GM20000 (cell line): ENCODE measurements at places on chromosomes 3 and 15.
A peak's percentile ranks its signal among the peaks of the same experiment; 100 is the strongest.

- no peak for DNase-seq
Observed at GRCh38 chr15:72077950-72078349, 40.0 kb downstream of the MYO9A start.

GRCh38 chr15:76229266-76229665, 82.0 kb downstream of the ETFA start:
- no peak for DNase-seq

DNA sequence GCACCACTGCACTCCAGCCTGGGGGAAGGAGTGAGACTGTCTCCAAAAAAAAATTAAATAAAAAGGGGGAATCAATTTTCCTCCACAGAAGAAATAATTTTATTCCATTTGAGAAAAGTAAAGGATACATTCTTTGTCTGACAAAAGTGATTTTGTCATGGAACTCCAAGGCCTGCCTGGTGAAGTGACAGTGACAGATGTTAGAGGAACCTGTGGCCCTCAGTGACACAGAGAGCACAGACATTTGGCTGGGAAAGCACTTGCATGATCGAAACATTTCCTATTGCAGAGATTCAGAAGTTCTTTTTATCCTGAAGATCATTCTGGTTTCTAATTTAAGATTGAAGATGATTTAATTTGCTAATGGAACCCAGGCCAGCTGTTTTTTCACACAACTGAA, 5.9 kb downstream of the LYSMD4 start:
- DNase-seq: no peak

- peak; percentile 64 for DNase-seq
Observed at GRCh38 chr3:58355179-58355578, 22.5 kb downstream of the PXK start.

GRCh38 chr3:194731506-194732073, 45.9 kb downstream of the FAM43A start:
- DNase-seq: no peak

DNA sequence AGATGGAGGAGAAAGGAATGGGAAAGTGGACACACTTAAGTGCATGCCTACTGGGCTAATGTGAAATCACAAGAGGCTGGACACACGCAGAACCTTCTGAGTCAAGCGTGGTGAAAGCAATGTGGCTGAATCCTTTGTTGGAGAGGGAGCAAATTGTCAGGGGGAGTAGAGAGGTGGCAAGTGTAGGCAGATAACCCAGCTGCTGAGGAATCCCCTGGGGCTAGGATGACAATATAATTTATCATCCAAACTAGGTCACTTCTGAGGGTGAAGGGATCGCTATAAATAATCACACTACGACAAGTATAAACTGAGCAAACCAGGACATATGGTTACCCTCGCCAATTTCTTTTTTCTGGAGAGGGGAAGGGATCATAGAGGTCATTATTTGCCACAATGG, 28.7 kb downstream of the TAMM41 start:
- DNase-seq: no peak

DNA sequence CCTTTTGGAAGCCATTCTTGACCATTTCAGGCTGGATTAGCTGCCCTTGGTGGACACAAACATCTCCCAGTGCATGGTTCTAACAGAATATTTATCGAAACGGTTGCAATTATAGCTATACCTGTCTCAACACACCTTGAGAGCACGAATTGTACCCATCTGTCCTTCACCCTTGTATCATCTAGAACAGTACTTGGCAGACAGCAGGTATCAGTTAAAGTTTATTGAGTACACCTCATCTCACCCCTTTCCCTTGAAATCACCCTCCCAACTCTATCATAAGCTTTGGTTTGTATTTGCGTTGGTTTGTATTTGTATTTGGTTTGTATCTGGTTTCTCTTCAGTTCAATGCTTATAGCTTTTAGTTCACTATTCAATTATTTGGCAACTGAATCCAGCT, 12.4 kb downstream of the TSPAN3 start:
- DNase-seq: no peak
